ENCODE measurements at places on chromosomes 5 and 9. TPM values are rescaled to one million over a fixed set of nuclear protein-coding genes. Genes with fewer than 3 reads are reported as not detected.

HMMR gene
- polyA plus RNA-seq, result 3.9 TPM

TSSK1B gene
- polyA plus RNA-seq, result 0.03 TPM

ADAMTSL1 gene
- 15.0 TPM for polyA plus RNA-seq

WNT8A gene
- not detected for polyA plus RNA-seq

DMRT3 gene
- polyA plus RNA-seq, result not detected

DNA sequence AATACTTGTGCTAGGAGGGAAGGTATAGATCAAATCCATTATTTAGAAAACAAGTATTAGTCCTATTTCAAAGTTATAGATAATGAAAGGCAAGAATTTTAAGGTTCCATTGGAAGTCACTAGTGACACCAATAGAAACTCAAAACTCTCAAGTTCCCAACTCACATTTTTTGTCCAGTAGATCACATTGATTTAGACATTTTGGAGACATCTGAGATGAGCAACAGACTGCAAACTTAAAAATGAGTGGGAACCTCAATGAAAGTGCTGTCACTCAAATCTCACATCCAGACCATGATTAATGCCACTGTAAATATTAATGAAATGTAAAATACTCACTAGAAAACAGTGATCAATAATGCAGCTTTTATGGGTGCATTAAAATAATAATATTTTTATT is 405.0 kb downstream of the ENC1 start:
- no peak for DNase-seq
- no peaks in the 10 kb centered on the region for H3K4me1 ChIP-seq
- H3K27me3 ChIP-seq, result peaks cover 4% of the 10 kb centered on the region
- no peak overlapping the region for H3K4me3 ChIP-seq
- H3K36me3 ChIP-seq, result no peaks in the 10 kb centered on the region

DNA sequence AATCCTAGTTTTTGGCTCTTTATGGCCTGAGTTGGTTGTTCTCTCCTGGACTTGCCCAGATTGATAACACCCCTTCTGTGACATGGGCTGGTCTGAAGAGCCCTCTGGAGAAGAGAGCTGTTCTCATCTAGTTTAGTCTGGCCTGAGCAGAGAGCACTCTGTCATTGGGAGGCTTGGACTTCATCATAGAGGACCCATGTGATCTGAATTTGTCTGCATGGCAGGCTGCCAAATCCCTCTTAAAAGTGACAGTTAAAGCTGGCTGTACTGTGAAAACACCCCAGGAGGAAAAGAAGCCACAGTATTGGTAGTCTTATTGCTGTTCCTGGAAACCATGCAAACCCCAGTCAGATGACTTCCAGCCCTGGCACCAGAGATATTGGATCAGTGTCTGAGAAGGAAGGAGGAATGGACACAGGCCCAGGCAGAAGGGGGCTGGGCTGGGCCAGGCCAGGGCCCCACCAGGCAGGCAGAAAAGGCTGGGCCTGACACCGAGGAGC is 3.7 kb upstream of the WDR31 start:
- H3K4me3 ChIP-seq, result no peak overlapping the region
- no peak for DNase-seq
- peaks cover 8% of the 10 kb centered on the region for H3K4me1 ChIP-seq
- H3K27ac ChIP-seq, result no peak overlapping the region

DNA sequence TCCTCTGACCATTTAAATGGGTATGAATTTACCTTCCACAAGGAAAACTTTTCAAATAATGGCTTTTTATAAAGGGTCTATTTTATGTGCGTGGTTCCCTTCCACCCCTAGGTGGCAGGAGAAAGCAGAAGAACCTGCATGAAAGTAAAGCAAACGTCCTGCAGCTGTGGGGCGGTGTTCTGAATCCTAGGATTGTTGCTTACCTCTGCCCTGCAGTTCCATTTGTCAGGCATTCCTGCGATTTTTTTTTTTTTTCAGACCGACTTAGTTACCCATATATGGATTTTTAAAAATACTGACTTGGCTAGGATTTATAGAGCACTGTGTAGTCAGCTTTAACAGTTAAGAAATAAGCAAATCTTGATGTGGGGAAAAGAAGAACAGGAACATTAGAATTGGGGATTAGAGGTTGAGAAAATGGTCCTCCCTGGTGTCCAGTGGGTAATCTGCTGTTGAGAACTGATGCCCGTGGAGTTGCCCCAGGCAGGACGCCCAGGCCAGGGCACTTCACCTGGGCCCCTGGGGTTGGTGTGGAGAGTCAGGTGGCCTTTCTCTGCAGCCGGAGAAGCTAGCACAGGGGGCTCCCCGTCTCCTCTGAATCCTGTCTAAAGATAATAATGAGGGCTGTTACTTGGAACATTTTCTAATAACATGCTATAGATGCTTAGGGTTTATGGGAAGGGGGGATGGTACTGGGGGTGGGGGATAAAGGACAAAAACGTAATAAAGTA is 30.4 kb upstream of the LTC4S start:
- peak; percentile 85 for DNase-seq
- no peak overlapping the region for H3K4me3 ChIP-seq
- H3K4me1 ChIP-seq, result peaks cover 55% of the 10 kb centered on the region
- H3K27ac ChIP-seq, result no peak overlapping the region

DNA sequence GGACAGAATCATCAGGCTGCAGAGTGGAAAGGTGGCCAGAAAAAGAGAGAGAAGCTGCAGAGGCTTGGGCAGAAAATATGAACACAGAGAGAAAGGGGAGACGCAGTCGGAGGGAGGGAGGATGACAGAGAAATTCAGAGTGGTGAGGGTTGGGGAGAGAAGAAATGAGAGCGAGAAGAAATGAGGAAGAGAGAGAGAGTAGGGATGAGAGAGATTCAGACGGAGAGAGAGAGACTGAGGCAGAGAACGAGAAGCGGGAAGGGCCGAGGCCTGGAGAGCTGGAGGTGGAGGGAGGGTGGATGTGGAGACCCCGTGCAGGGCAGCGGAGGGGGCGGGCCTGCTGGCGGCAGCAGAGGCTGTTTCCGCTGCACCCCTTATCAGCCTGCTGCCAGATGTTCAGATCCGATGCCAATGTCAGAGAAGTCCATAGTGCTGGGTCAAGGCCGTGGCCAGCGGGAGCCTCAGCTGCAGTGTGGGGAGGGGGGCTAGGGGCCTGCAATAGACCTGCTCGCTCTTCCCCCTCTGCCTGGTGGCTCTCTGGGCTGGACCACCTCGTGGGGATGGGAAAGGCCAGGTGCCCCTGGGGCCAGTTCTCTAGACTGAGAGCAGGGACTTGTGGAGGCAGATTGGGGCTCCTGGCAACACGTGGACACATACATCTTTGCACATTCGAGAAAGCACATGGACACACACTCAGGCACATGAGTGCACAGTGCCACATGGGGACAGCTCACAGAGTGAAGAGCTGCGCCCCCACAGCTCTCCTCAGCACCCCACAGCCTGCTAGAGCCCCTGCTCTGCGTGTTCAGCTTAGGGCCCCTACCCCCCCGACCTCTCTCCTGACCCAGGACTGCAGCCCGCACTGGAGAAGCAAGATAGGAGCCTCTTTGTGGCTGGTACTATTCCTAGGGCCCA is 4.9 kb upstream of the NR5A1 start:
- peak; percentile 44 for DNase-seq
- no peak overlapping the region for H3K4me3 ChIP-seq
- no peaks in the 10 kb centered on the region for H3K4me1 ChIP-seq
- no peaks in the 10 kb centered on the region for H3K36me3 ChIP-seq
- no peaks in the 10 kb centered on the region for H3K27me3 ChIP-seq
- H3K27ac ChIP-seq, result no peak overlapping the region

DNA sequence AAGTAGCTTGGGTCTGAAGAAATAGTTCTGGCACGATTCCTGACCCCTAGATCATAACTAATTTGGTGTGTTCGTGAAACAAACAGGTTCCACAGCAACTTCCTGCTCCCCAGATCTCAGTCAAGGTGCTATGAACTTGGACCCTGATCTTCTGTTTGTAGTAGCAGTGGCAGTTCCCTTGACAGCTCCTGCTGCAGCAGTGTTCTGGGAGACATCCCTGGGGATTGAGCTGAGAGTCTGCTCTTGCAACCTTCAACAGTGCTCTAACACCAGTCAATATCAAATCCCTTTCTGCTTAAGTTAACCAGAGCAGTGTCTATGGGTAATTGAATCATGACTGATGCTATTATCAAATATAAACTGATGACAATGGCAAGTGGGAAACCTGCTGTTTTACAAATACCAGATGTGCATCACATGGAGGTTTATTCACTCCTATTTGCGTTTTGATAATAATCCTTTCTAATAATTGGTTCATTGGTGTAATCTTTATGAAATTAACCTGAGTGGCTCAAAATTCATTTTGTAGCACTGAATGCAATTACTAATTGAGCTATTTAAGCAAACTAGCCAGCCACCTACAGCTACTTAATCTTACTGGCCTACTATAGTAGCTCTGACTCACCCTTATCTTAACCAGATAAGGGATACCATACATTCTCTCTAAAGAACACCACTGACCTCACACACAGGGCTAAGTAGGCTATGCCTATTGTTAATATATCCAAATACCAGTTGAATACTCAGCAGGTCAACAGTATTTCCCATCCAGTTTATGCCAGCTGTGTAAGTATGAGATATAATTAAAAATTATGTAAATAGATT is 21.9 kb downstream of the KDM4C start:
- no peaks in the 10 kb centered on the region for H3K27me3 ChIP-seq
- H3K27ac ChIP-seq, result peak overlapping the region; percentile 66
- peak; percentile 89 for DNase-seq
- peaks cover 18% of the 10 kb centered on the region for H3K4me1 ChIP-seq
- no peaks in the 10 kb centered on the region for H3K36me3 ChIP-seq
- no peak overlapping the region for H3K4me3 ChIP-seq

GRCh38 chr9:23254404-23255184 is 571.4 kb downstream of the ELAVL2 start:
- no peaks in the 10 kb centered on the region for H3K36me3 ChIP-seq
- H3K4me3 ChIP-seq, result no peak overlapping the region
- H3K27ac ChIP-seq, result no peak overlapping the region
- H3K4me1 ChIP-seq, result no peaks in the 10 kb centered on the region
